ENCODE measurements at places on chromosomes 3 and 15.

DNA sequence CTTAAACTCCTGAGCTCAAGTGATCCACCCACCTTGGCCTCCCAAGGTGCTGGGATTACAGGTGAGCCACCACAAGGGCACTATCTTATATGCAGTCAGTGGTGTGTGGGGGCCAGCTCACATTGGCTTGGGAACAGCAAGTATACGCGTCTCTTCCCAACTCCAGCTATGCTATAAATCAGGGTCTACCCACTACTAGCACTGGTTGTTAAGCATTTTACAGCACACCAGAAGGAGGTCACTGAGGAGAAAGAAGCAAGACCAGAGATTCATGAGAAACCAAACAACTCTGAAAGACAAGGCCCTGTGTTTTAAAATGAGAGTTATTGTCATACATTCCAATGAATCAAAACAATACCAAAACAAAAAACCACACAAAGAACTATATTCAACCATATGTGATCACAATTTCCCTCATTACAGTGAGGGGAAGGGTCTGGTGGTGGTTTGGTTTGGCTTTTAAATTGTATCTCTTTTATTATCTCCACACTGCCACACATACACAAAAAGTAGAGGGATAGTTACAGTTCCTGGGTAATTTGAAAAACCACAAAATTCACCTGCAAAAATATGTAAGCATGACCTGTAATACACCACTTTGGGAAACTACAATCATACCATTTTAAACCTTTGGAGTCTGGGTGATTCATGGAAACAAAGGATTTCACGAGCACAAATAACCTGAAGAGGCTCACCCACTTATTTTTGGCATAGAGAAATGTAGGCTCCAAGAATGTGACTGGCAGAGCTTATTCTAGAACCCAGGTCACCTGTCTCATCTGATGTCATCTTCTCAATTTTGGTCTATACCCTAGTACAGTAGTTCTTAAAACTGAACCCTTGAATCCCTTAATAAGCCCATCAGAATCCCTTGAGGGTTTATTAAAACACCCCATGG, 5.2 kb downstream of the MAGI1 start:
- DNase-seq: no peak

- DNase-seq: no peak
Measured at GRCh38 chr3:46017720-46018119, 9.6 kb downstream of the XCR1 start.

- no peak for DNase-seq
Measured at GRCh38 chr15:66566963-66567531, 1.2 kb upstream of the LCTL start.

GRCh38 chr3:133489466-133490085, 83.9 kb upstream of the CDV3 start:
- DNase-seq: no peak

DNA sequence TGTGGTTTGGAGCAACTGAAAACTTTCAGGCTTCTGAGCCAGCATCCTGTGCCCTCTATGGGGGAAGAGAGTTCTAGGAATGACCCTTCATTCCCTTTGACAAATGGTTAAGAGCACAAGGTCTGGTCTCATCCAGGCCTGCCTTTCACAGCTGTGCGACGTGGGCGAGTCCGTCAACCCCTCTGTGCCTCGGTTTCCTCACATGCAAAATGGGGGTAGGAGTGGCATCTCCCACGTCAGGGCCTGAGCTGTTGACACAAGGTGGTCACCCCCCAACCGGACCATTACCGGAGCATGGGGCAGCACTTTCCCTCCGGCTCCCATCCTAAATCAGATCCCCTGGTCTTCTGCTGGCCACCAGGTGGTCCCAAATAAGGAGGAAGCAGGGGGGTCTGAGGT, 70.4 kb downstream of the ATP2B2 start:
- no peak for DNase-seq
